CD4-positive, alpha-beta T cell treated with Interleukin-12 subunit alpha and Interleukin-12 subunit beta, for 1 hour (primary cell): ENCODE measurements at places on chromosomes 5 and 9.

DNA sequence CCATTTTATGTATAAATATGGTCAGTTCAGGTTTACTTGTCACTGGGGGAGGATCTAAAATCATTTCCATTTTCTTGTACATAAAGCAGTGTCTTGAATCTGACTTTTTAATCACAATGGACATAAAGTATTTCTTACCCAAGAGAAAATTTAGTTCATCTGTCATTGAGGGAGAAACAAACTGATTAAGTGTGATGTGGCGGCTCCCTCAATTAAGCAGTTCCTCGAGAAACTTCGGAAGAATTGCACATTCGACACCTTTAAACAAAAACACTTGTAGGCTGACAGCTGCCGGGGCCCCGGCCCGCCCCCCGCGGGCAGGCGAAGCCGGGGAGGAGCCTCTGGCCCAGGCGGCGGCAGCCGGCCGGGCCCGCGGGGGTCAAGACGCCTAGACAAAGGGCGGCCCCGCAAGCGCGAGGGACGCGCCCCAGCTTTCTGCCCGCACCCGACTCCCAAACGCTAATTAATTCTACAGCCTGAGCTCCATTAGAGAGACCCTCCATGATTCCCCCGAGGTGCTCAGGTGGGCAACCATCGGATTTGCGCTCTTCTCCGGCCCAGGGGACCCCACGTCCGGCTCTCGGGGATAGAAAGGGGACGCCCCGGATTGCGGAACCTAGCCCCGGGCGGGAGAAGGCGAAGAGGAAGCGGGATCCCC lies 750 bp downstream of the TRIM36 start:
- DNase-seq = no peak

- no peak for DNase-seq
These were observed 30.1 kb downstream of the GALNT10 start for GRCh38 chr5:154220625-154221024.

DNA sequence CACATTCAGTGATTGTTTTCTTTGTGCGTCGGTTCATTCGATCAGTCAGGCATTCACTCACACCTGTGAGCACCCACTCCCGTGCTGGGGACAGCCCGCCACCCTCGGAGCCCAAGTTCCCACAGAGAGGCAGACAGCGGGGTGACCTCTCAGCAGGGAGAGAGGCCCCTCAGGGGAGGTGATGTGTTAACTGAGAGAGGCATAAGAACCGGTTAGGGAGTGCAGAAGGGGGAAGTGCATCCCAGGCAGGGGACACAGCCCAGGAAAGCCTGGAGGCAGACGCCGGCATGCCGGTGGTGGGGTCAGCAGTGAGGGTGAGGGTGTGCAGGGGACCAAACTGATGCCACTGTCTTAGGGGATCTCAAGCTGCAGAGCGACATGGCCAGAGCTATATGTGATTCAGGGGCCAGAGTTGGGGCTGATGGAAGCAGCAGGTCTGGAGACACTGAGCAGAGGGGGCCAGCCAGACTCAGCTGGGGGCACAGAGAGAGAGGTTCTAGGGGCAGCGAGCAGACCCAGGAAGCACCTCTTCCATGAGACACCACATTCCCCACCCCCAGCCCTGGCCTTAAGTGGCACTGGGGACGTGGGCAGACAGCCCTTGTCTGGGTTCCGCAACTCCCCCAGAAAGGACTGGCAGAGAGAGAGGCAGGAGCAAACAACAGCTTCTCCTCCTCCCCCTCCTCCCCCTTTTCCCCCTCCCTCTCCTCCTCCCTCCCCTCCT lies 35.9 kb downstream of the HK3 start:
- DNase-seq = no peak

- no peak for DNase-seq
These were observed 267.1 kb downstream of the SPATA31D1 start for GRCh38 chr9:82255481-82256176.

DNA sequence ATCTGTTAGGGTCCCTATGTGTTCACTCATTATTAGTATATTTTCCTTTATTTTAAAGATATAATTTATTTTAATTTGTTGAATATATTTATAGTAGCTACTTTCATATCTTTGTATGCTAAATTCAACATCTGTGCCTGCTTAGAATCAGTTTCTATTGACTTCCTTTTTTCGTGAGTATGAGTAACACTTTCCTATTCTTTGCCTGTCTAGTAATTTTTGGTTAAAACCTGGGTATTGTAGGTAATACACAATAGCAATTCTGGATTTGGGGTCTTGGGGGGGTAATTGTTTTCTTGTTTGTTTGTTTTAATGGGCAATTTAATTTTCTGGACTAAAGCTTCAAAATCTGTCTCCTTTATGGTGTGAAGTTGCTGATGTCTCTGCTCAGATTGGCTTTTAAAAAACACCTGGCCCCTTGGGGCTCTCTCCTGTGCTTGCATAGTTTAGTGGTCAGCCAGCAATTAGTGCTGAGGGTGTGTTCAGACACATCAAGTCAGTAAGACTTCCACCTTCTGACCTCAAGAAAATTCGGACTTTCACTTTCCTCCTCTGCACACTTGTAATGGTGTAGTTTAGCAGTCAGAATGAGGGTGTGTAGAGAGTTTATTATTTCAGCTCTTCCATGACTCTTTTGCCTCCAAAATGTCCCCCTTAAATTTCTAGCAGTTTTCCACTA lies 124.4 kb upstream of the MAP1B start:
- DNase-seq = no peak

DNA sequence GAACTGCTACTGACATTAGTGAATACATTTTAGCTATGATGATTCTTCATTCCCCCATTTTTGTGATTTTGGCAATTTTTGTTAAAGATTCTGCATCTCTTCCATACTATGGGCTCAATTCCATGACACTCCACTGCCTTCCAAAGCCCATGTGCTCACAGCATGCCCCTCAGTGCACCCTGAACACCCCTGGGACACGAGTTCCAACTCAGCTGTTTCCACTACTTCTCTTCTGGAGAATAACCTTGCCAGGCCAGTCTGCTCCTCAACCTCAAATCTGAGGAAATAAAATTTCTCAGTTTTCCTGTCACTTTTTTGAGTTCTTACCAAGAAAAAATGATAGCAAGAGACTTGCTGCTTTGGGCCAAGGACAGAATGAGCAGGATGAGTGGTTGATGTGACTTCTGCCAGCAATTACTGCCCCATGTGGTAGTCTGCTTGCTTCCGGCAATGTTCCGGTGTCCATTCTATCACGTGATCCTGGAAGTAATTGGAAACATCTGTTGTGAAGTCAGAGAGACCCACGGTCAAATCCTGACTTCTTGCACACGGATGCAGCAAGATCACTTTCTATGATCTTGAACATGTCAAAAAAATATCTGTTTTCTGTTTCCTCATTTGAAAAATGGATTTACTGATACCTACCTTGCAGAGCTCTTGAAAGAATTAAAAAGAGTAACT lies 58.3 kb downstream of the EGFLAM start:
- no peak for DNase-seq

DNA sequence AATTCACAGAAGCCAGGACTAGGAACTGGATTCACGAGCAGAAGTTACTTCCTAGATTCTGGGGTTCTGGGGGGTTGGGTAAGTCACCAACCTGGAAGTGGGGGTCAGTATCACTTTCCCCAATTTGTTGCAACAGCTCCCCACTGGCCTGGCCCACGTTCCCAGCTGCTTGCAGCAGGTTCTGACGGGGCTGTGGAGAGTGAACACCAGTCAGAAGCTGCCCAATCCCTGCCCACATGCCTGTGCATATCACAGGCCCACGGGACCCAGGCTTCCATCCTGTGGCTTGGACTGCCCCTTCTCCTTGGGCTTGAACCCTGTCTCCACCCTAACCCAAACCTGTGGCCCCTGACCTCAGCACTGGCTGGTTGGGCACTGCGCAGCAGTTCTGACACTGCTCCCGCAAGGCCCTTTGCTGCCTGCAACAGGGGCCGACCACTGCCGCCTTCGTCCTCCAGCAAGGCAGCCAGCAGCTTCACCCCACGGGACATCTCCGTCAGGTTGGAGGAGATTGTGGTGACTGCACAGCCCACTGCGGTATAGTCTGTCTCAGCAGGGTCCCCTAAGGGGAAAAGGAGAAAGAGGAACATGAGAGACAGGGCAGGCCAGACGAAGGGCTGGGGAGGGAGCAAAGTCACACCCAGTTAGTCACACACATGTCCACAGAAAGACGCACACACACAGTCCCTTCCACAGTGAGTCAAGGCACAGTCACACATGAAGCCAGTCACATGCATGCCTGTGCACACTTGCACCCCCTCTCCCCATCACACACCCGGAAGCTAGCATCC lies 13.1 kb downstream of the TLN1 start:
- DNase-seq = no peak

GRCh38 chr9:4985386-4986266 lies 554 bp downstream of the JAK2 start:
- peak; percentile 33 for DNase-seq

DNA sequence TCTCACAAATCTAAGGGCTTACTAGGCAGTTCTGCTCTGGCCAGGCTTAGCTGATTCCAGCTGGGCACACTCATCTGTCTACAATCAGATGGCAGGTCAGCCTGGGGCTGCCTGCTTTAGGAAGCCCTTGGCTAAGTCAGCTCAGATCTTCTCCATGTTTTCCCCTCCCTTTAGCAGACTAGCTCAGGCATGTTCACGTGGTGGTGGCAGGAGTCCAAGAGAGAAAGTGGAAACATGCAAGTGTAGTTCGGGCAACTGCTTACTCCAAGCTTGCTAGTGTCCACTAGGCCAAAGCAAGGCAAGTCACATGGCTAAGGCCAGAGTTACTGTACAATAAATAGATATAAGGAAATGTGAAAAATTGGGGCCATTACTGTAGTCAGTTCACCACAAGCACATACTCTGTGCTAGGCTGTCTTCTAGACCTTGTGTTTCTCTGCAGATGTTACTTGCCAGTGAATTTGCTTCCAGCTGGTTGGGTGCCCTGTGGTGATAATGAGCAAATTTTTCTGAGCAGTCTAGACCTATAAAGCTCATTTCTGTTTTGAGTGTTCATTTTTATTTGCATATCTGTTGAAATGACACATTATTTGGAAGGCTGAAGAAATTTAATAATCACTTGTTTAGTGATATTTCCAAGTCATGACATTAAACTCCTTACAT lies 38.3 kb downstream of the RECK start:
- no peak for DNase-seq

- DNase-seq = no peak
These were observed 7.9 kb downstream of the KCNIP1 start for GRCh38 chr5:170511551-170512258.

DNA sequence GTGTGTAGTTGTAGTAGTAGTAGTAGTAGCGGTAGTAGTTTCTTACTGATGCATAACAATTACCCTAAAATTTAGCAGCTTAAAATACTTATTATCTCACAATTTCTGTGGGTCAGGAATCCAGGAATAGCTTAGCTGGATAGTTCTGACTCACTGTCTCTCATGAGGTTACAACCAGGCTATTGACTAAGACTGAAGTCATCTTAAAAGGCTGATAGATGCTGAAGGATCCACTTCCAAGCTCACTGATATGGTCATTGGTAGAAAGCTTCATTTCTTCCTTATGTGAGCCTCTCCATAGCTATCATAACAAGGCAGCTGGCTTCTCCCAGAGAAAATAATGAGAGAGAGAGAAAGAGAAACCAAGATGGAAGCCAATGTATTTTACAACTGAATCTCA lies 147.5 kb upstream of the FBXL17 start:
- no peak for DNase-seq

GRCh38 chr5:38622723-38623129 lies 66.3 kb upstream of the LIFR start:
- no peak for DNase-seq

- DNase-seq = no peak
These were observed 242.3 kb upstream of the NREP start for GRCh38 chr5:111999286-111999685.

- no peak for DNase-seq
These were observed 440.4 kb downstream of the DMRT2 start for GRCh38 chr9:1490341-1491232.

- DNase-seq = no peak
These were observed 288.5 kb downstream of the OSTF1 start for GRCh38 chr9:75376680-75377254.

DNA sequence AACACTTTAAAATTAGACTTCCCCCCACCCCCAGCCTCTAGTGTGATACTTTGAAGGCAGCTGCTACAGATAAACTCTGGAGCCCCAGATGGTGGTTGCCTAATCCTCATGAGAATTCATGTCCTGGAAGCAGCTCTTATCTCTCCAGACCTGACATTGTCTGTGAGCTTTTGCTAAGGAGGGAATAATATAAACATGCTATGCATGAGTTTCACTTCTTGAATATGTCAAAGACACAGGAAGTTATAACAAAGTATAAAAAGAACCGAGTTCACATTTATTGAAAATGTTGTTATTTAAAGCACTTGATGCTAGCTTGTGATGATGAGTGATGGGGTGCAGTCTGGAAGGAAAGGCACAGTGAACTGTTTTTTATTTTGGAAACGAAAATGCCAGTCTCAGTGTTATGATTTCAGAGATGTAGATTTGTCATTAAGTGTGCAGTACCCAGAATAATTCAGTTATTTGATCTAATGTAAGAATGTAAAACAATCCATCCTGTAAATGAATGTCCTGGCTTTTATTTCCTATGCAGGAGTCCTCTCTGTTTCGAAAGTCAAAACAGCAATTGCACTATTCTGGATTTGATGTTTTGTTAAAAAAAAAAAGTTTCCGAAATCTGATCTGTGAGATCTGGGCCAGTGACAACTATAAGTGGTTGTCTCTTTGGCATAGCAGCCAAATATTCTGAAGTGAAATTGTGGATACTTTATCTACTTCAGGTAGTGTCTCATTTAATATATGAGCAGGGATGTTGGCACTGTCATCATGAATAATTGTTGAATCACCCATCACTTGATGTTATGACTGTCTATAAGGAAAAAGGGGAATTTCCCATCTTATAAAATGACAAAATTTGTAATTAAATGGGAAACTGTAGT lies 77.0 kb downstream of the ZCCHC7 start:
- DNase-seq = no peak

DNA sequence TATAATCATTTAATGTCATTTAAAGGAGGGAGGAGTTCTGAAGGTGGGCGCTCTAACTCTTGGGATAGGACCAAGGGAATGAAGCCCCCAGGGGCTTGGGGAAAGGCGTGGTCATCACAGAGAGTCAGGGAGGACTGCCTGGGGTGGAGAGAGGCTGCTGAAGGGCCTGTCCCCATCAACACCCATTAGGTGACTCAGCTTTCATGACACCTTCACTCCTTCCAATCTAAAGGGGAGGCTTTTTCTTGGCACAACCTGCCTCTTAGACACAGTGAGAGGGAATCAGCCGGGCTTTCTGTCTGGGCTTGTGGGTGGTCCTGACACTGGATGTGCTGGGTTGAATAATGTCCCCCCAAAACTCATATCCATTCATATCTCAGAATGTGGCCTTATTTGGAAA lies 31.4 kb upstream of the ANKRD33B start:
- DNase-seq = no peak
